ENCODE measurements at places on chromosomes 1 and 21. TPM values are rescaled to one million over a fixed set of nuclear protein-coding genes. Genes with fewer than 3 reads are reported as not detected.

RGSL1 gene
- polyA plus RNA-seq: 0.13 TPM

MEAF6 gene
- polyA plus RNA-seq: 36.9 TPM

GRCh38 chr1:62230718-62231117 lies 36.1 kb downstream of the L1TD1 start:
- DNase-seq: no peak

LAPTM5 gene
- polyA plus RNA-seq: 653 TPM

- peak; percentile 53 for DNase-seq
These were observed 1.6 kb upstream of the METTL25B start for GRCh38 chr1:156726549-156727226.

DNA sequence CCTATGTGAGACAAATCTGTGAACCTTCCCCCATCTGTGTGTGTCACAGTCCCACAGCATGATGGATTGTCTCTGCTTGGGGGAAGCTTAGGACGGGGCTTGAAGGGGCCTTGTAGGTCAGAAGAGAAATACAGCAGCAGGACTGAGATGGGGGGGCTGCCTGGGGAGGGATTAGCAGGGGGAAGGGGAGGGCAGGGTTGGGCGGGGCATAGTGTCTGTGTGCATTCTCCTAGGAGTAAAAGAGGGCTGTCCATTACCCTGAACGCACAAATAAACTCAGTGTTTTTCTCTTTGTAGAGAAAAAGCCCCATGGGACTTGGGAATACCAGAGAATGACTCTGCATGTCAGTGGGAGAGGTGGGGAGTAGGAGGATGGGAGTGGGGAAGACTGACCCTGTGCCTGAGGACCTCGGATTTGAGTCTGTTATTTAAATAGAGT lies 16.4 kb downstream of the RNF220 start:
- DNase-seq: no peak

CRNN gene
- 0.22 TPM for polyA plus RNA-seq

GJA9 gene
- polyA plus RNA-seq: 0.04 TPM

CFHR2 gene
- not detected for polyA plus RNA-seq

ZNF670 gene
- polyA plus RNA-seq: 1.0 TPM

GRCh38 chr1:74763807-74764206 lies 30.9 kb downstream of the TYW3 start:
- DNase-seq: no peak

GRCh38 chr1:212247179-212247721 lies 38.0 kb upstream of the PPP2R5A start:
- peak; percentile 51 for DNase-seq

DNA sequence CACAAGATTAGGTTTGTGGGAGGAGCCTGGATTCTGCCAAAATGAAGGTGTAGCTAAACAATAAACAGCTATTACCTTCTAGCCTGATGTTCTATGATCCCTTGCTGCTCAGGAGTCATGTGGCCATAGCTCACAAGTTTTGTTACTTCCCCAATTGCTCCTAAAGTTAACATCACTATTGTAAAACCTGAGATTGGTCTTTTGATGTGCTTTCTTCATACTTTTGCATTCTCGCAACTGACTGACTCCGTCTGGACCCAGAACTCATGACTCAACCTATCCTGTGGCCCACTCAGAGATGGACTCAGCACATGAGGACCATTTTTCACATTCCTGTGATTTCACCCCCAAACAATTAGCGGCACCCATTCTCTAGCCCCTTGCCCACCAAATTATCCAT lies 69.1 kb downstream of the PTGS2 start:
- DNase-seq: no peak

GRCh38 chr1:109659997-109660690 lies 4.2 kb downstream of the GSTM4 start:
- peak; percentile 33 for DNase-seq

DNA sequence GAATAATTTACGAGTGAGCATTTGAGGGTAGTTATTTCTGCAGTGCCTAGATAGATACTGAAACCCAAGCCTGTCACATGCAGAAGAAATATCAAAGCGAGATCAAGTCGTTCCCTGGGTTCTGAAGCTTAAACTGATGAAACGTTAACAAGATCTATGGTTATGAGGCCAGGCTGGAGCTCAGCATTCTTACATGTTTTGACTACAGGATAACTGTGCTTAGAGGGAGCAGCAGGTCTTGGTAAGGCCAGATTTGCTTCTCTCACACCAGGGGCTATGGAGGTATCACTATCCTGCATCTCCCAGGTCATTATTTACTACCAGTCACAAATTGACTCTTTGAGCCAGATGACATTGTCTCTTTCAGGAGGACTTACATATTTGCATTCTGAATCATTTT lies 1401.4 kb upstream of the PRMT6 start:
- no peak for DNase-seq

GRCh38 chr1:212073490-212073889 lies 37.9 kb downstream of the DTL start:
- no peak for DNase-seq

TMEM82 gene
- not detected for polyA plus RNA-seq

GRCh38 chr21:31191553-31191952 lies 152.5 kb downstream of the TIAM1 start:
- DNase-seq: no peak

ACTL8 gene
- polyA plus RNA-seq: not detected

DNA sequence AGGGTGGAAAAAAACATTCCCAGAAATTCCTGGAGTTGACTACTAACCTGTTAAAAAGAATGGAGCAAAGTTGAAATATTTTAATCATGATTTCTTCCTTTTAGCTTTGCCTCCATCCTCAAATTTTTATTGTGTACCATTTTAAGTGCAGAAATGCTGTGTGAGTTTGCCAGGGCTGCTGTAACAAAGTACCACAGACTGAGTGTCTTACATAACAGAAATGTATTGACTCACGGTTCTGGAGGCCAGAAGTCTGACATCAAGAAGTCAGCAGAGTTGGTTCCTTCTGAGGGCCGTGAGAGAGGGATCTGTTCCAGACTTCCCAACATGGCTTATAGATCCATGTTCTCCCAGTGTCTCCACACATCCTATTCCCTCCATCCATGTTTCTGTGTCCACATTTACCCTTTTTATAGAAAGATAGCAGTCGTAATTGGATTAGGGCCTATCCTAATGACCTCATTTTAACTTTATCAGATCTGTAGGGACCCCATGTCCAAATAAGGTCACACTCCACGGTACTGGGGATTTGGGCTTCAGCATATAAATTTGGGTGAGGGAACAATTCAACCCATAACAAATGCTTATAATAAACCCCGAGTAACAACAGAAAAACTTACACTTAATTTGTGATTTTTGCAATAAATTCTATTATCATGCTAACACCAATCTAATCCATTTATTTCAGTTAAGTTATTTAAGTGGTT lies 12.7 kb downstream of the SNX7 start:
- DNase-seq: no peak

KCNN3 gene
- polyA plus RNA-seq: 0.47 TPM

- peak; percentile 60 for DNase-seq
These were observed 64.1 kb downstream of the KIFAP3 start for GRCh38 chr1:170010443-170010842.
